ENCODE measurements at places on chromosomes 2 and 18.

DNA sequence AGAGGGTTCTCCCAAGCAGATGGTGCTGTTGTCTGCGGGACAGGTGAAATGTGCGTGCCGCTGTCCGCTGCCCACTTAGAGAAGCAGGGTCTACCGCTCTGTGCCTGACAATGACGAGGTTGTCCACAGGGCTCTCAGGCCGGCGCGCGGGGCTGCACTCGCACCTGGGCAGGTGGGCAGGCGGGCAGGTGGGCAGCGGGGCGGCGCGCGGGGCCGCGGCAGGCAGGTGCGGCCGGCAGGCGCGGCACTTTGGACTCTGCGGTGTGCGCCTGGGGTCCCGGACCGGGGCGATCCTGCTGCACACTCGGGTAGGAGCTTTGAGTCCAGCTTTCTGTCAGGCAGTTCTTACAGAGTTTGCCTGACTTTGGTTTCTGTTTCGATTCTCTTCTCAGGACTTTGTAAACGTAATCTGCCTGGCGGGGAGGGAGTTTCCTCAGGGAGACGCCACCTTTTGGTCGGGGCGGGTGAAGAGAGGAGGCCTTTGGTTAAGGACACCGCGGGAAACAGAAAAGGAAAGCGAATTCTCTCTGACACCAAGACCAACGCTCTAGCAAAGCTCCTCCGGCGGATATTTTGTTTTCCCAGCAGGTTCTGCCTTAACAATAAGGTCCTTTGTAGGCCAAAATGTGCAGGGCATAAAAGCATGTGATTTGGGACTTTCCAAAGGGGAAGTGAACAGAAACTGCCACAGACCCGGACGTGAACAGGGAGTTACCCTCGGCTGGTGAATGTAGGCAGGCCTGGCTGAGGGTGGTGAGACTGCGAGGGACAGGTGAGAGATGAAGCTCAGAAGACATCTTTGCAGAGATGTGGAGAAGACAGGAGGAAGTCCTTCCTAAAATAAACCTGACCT is at the start of gene IFIH1:
Gene IFIH1 (minus strand): TSS at position 357 of the 853 bp plus-strand sequence. CDS start 377 bp downstream, outside the sequence.
- peak; percentile 17 for DNase-seq

GRCh38 chr2:167832868-167833287 is 414.5 kb downstream of the STK39 start:
- DNase-seq: no peak

DNA sequence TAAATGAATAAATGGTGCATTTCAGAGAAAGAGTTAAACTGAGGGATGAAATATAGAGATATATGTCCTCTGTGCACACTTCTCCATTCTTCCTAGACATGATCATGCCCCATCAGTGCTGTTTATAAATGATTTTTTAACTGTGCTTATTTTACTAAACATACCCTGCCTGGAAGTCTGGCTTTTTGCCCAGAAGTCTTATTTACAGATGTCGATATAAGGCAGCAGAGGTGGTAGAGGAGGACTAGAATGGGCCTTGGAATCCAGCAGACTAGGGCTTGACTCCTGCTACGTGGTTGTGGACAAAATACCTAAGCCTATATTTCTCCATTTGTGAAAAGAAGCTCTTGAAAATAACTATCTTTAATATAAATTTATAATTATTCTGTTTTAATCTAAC is 355.5 kb downstream of the RAD51AP2 start:
- DNase-seq: no peak

DNA sequence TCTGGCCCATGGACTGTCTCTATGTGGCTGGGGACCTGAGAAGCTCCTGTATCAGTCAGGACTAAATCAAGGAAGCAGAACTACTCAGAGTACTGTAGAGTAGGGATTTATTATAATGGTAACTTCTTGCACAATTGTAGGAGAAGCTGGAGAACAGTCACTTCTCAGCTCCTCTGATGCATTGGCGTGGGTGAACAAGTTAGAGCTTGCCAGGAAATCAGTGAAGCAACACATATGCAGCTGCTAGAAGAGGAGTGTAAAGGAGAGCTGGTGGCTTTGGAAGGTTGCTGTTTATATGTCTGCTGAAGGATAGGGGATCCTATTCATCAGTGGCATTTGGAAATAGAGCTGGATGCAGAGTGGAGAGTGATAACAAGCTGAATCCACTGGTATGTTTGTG is 215.5 kb upstream of the CWC22 start:
- DNase-seq: no peak

DNA sequence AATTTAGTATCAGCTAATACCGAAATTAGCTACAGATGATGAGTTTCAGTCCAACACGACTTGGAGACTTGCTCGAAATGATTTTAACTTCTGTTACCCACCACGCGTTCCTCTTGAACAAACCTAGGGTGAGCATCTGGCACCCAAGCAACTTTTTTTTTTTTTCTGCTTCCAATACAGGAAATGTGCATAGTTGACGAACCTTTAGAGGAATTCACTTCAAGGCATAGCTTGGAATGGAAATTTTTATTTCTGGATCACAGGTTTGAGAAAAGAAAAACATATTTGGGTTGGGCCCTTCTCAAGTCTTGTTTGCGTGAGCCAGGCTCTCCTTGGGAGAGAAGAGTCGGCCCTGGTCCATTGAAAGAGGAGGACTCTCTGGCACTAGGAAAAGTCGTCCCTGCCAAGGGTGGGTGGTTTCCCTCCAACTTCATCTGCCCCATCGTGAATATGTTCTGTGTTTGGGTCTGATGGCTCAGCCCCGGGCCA is 37.4 kb upstream of the RPL31 start:
- DNase-seq: no peak

- DNase-seq: no peak
Observed at GRCh38 chr2:20633794-20634506, 16.9 kb downstream of the HS1BP3 start.

DNA sequence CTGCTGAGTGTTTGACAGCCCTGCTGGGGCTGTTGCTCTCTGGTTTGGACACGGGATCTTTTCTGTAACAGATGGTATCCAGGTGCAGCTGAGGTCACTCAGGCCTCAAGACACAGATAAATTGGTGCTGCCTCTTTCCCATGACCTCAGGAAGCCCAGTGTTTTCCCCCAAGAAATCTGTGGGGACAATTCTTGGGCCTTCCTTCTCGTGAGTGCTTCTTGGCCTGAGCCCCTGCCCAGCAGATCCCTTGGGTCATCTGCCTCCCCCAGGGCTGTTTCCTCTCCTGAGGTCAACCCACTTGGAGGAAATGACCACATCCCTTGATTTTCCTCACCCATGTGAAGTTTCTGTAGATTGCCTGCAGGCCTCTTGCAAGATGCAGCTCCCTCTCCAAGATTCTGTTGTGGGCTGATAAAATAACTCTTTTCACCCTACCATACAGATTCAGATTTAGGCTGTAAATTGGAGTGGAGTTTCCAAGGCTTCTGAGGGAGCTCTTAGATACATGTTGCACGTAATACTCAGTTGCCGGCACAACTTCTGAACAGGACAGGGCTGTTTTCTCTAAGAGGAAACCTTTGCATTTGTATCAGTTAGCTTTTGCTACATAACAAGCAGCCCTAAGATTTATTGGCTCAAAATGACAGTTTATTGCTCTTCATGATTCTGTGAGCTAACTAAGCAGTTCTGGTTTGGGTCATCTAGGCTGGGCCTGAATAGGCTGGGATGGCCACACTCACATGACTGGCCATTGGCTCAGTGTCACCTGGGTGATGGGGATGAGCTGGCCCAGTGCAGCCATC is 13.1 kb downstream of the ZAP70 start:
- DNase-seq: no peak

DNA sequence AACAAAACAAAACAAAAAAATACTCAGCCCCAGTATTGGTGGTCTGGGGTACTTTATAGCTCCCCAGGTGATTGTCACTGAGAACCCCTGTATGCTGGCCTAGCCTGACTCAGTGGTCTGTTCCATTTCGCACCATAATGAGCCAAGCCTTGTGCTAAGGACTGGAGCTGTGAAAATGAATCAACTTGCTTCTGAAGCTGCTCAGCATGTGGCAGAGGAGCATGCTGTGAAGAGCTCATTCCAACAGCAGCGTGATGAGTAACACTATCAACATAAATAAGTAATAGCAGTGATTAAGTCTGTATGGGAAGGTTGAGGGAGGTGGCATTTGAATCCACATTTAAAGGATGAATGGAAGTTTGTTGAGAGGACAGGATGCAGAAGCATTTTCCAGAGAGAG is 67.2 kb upstream of the ATL2 start:
- no peak for DNase-seq

- DNase-seq: no peak
Observed at GRCh38 chr2:100880730-100881129, 60.8 kb downstream of the NPAS2 start.

- no peak for DNase-seq
Observed at GRCh38 chr2:233519787-233520611, 46.6 kb downstream of the USP40 start.

- no peak for DNase-seq
Observed at GRCh38 chr2:9060819-9061218, 57.3 kb upstream of the MBOAT2 start.

DNA sequence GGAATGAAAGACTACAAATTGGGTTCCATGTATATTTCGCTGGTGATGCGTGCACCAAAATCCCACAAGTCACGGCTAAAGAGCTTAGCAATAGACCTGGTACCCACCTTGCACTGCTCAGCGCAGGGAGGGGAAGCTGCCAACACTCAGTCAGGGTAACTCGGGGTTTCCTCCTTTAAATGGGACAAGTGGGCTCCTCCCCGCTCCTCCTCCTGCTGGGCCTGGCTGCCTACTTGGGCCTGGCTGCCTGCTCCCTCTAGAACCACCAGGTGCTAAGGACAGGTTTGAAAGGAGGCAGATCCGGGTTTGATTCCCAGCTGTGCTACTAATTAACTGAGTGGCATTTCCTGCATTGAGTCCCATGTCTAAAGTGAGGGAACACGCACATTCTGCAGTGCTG is 23.4 kb downstream of the MYO7B start:
- DNase-seq: no peak

- DNase-seq: no peak
Observed at GRCh38 chr2:21358976-21359375, 235.2 kb downstream of the TDRD15 start.

DNA sequence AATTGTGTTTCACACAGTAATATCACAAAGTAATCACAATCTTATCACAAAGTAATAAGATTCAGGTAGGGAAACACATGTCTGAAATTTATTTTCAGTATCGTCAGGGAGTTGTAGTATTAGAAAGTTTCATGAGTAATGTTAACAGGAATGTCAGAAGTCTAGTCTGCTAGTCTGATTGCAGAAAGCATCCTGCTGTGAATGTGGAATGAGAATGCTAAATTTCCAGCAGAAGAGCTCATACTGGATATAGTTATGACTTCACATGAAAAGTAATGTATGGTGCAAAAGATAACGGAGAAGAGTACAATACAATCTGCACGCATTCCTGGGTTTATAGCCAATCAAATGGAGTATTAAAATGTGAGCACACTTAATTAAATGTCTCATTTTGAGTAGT is 494.7 kb upstream of the SETBP1 start:
- DNase-seq: no peak

- no peak for DNase-seq
Observed at GRCh38 chr2:7588295-7588694, 671.1 kb downstream of the RNF144A start.

DNA sequence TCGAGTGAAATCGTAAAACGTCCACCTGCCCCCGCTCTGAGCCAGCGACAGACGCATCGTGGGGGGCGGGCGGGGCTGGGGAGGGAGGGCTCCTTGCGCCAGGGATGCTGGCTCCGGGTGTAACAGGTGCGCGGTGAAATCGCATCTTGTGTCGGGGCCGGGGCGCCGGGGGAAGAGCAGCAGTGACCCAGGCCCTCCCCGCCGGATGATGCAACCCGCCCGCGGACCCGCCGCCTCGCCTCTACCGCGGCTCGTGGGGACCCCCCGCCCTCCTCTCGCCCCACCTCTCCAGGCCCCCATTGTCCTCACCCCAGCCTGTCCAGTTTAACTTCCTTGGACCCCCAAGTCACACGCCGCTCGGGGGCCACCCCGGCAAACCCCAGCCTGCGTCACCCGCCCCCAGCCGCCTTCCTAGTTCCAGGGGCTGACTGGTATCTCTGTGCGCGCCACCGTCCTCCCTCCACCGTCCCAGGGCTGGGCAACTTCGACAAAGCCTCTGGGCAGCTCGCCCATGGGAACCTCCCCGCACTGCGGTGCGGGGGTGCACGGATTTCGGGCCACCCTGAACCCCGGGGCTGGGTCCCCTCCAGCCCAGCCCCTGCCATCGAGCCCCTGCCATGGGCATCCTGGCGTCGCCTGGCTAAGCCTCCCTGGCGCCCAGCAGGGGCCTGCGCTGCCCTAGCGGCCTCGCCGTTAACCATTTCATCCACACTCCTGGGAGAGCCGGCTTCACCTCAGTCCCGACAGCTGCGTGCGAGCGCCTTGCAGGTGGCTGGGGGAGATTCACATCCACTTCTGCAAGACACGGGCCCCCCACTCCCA is 799 bp upstream of the KIF1A start:
- DNase-seq: no peak

- no peak for DNase-seq
Observed at GRCh38 chr2:231163414-231164095, 34.9 kb upstream of the ARMC9 start.

DNA sequence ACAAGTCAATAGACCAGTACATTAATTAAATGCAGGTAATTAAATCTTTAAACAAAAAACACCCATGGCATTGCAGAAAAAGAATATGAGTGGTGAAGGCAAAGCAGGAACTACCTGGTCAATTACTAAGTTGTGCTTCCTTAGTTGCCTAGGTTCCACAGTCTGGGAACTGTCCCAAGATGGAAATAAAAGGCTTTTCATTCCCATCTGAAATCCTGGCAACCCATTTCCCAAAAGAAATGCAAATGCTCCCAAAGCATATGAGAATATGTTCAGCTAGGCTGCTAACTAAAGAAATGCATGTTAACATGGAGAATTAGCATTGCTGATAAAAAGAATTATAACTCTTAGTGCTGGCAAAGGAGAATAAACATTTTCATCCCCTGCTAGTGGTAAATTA is 177.8 kb downstream of the TMEM163 start:
- no peak for DNase-seq

- DNase-seq: no peak
Observed at GRCh38 chr18:13653746-13654433, 72.5 kb downstream of the FAM210A start.

DNA sequence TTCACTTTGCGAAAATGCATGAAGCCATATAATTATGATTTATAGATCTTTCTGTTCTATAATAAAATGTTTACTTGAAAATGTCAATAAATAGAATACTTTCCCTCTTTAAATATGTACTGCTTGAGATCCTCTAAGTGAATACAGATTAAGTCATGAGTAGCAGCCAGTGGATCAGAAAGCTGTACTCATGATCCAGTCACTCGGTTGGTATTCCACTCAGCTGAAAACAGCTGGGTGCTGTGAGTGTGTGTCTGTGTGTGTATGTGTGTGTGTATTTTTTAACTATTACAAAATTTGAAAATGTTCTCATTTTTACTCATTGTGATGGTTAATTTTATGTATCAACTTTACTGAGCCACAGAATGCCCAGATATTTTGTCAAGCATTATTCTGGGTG is 141.6 kb upstream of the CYP26B1 start:
- no peak for DNase-seq

DNA sequence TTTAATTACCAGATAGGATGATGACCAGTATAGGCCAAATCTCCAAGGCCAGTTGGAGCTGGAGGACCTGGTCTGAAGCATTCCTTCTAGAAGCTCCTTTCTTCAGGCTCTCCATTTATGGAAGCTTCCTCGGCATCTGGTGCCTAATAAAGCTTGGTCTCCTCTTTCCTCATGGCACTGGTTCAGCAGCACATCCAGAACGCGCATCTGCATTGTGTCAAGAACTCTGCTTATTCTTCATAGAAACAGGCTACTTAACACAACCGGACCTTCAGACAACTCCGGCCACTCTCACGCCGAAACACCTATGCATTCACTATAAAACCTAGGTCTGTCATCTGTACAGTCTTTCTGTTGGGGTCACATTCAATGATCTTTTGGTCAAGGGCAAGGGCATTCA is 99.8 kb downstream of the COL6A3 start:
- DNase-seq: no peak

GRCh38 chr2:239882331-239882732 is 142.8 kb downstream of the NDUFA10 start:
- DNase-seq: peak; percentile 23

All from activated naive CD4-positive, alpha-beta T cell (primary cell).